ENCODE measurements at places on chromosomes 5 and 9. TPM values are rescaled to one million over a fixed set of nuclear protein-coding genes. Genes with fewer than 3 reads are reported as not detected.

Gene EPB41L4B
- total RNA-seq, result 0.45 TPM

Gene MYMK
- total RNA-seq, result not detected

Gene IER5L
- 53.5 TPM for total RNA-seq

Gene AMACR
- 13.2 TPM for total RNA-seq

Gene LCN10
- total RNA-seq, result not detected

Gene KLHL3
- total RNA-seq, result 1.0 TPM

Gene NOTCH1
- 9.7 TPM for total RNA-seq

Gene CDKN2A
- 5.7 TPM for total RNA-seq

Gene ZNF454
- total RNA-seq, result 0.84 TPM

Gene NSG2
- not detected for total RNA-seq

Gene ZCCHC9
- total RNA-seq, result 21.0 TPM

Gene PHF24
- total RNA-seq, result 0.74 TPM

Gene LECT2
- not detected for total RNA-seq

Gene ECSCR
- total RNA-seq, result 1.0 TPM

Gene AGPAT2
- 36.6 TPM for total RNA-seq

Gene PRSS3
- total RNA-seq, result 1.3 TPM

Gene PCDHB2
- total RNA-seq, result 0.45 TPM

Gene FCN1
- total RNA-seq, result not detected

Gene NEUROG1
- not detected for total RNA-seq

Gene BSPRY
- total RNA-seq, result not detected
